NCI-H446 treated with DMSO at 0.1 percent for 48 hours (cell line): ENCODE measurements at places on chromosomes 12 and 14.

DNA sequence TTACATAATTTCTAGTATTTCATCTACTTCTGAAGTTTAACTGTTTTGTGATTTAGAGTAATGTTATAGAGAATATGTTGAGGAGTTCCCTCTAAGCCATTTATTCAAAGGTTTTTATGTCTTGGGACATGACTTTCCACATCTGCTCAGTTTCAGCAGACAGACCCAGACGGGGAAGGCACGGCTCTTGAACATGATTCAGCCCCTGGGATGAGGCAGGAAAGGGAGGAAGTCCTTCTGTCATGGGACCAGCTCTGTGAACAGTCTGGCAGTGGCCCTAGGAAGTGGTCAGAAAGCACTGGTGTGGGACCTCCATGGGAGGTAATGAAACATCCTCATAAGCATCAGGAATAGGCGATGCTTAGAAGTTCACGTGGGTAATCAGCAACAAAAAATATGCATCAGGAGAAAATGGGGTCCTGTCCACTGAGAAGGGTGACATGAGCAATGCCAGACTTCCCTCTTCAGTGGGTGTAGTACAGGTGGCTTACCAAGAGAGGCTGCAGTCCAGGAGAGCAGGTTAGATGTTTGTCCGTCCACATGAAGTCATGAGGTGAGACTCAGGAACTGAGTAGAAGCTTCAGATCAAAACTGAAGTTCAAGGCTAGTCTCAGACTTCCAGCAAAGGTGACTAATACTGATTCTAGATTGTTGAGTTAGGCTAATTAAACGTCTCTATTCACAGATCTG is 248.5 kb downstream of the IPO8 start:
- DNase-seq, result no peak

DNA sequence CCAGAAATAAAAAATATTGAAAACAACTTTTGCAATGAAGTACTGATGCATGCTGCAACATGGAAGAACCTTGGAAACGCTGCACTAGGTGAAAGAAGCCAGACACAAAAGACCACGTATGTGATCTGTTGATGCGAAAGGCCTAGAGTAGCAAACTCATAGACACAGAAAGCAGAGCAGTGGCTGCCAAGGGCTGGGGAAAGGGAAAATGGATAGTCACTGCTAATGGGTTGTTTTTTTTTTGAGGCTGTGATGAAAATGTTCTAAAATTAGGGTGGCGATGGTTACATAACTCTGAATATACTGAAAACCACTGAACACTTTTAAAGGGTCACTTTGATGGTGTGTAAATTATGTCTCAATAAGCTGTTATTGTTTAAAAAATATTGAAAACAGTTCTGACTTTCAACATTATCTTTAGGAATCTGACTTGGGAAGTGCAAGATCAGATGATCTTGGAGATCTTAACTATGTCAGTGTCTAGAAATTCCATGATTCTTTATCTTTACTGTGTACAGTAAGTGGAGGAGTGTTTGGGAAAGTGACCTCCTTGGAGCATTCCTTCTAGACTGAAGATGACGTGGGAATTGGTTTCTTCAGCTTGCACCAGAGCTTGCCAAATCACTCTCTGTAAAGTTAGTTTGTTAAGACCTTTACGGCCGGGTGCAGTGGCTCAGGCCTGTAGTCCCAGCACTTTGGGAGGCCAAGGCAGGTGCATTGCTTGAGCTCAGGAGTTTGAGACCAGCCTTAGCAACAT is 12.4 kb downstream of the MLXIP start:
- DNase-seq, result no peak

GRCh38 chr14:88572117-88572516 is 9.3 kb downstream of the ZC3H14 start:
- DNase-seq, result no peak

GRCh38 chr12:103998976-103999375 is 33.3 kb downstream of the TDG start:
- DNase-seq, result peak; percentile 45

- DNase-seq, result no peak
Observed at GRCh38 chr14:103312006-103312635, 21.9 kb upstream of the EIF5 start.

- no peak for DNase-seq
Observed at GRCh38 chr14:104933746-104934733, 9.4 kb downstream of the PLD4 start.

DNA sequence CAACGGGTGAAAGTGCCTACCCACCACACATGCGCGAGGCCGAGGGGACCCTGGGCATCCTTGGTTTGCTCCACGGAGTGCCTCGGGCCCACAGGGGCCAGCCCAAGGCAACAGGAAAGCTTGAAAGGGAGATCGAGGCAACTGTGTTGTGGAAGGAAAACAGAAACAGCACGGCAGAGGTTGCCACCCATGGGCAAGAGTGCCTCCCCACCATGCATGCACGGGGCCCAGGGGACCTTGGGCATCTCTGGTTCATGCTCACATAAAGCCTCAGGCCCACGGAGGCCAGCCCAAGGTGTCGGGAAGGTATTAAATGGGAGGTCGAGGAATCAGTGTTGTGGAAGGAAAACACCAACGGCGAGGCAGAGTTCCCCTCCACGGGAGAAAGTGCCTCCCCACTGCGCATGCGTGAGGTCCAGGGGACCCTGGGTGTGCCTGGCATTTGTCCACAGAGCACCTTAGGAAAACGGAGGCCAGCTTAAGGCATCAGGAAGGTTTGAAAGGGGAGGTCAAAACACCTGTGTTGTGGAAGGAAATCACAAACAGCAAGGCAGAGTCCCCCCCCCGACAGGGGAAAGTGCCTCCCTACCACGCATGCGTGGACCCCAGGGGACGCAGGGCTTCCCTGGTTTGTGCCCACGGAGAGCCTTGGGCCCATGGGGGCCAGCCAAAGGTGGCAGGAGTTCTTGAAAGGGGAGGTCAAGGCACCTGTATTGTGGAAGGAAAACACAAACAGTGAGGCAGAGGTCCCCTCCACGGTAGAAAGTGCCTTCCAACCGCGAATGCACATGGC is 367.3 kb downstream of the ALG10 start:
- DNase-seq, result no peak

DNA sequence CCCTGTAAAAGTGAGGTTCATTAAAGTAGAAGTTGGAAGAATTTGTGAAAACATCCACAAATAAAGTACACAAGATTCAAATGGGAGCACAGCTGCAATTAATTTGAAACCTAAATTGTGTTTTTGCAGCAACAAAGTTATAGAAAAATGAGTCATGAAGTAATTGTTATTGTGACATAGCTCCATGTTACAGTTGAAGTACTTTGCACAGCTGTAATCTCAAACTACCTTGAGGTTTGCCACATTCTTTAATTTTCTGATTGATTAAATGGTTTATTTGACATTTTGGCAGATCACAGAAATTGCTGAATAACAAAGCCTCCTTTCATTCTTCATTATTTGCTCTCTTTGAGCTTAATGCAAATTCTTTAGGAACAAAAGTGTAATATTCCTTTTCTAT is 111.3 kb downstream of the RMST start:
- no peak for DNase-seq

DNA sequence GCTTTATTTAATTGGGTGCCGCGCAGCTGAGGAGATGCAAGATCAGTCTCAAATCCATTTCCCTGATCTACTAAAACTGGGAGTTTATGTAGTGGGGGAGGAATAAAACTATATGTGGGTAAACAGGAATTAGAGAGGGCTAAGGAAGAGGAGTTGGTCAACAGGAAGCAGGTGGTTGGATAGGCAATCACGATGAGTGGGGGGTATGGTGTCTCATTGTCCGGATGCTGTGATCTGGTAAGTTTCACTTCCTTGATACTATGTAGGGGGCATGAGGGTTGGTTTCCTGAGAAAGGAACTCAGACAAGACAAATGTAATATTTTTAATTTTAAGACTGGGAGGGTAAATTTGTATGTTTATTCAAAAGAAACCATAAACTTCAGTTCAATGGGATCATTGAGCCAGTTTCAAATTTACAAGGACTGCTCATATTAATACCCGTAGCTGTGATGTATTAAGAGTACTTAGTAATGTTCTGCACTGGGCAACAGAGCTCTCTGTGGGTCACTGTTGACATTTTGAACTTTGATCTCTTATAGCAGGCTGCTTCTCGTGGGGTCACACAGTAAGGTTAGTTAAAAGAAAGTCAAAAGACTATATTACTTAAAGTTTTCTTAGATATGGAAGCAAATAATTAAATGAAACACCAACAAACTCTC is 786.2 kb upstream of the FBXO33 start:
- DNase-seq, result no peak

DNA sequence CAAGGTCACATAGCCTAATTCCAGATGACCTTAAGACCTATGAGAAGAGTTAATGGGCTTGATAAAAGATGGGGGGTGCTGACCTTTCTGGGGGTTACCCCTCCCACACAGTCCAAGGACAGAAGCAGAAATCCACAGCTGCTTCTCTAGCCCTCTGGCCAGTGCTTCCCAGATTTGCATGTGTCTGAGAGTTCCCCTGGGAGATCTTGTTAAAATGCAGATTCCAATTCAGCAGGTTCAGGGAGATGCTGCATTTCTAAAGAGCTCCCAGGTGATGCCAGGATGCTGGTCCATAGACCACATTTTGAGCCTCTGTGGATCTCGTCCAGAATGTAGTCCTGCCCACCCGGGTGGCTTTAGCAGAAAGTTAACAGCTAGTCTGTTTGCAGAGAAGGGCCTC is 82.1 kb downstream of the WSCD2 start:
- DNase-seq, result no peak

- no peak for DNase-seq
Observed at GRCh38 chr14:24941719-24942118, 108.2 kb downstream of the STXBP6 start.

DNA sequence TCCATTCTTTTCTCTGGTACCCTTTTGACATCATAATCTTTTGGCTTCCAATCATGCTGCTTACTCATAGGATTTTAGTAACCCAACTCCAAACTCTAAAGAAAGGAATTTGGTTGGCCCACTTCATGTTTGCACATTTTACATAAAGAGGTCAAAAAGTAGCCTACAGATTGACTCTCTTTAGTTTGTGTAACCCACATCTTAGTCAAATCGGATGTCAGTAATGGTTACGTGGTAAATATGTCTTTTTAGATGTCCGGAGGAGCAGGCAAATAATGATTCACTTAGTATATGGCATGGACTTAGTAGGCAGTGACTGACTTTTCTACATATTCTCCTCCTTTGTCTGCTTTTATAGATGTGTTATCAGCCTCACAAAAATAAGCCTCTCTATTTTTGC is 711.6 kb upstream of the FOXG1 start:
- no peak for DNase-seq

- DNase-seq, result no peak
Observed at GRCh38 chr12:32266756-32267155, 132.6 kb upstream of the FGD4 start.

DNA sequence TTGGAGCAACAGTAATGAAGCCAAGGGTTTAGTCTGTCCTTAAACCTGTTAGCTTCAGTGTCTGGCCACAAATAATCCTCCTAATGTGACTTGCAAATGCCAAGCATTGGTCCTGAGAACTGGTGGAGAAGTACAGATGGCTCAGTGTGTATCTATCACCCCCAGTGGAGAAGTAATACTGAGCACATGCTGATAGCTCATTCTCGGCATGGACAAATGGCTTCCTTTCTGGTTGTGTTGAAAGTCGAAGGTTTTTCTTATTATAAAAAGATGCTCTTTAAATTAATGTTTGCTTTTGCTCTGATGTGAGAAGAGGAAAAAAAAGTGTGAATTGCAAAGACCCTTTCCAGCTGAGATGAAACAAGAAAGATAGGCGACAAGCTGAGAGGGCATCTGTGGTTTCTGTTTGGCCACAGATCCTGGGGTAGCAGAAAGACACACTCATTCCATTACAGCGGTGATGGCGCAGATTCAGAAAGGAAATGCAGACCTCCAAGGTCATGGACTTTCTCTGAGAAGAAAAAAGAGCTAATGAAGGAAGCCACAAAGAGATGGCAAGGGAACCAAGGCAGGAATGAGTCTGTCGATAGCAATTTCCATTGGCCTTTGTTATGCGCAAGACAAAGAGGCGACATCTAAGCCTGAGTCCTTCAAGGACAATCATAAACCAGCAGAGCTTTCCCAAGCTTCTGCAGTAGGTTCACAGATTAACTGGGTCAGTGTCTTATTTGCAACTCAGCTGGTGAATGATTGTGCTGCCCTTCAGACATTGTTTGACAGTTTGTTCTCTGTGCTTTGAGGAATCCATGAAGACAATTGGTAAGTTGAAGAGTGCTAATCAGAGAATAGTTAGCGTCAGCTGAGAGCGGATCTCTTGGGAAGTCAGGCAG is 155.5 kb upstream of the RGS6 start:
- DNase-seq, result no peak

GRCh38 chr14:67446371-67447032 is 34.5 kb upstream of the PLEK2 start:
- peak; percentile 6 for DNase-seq

DNA sequence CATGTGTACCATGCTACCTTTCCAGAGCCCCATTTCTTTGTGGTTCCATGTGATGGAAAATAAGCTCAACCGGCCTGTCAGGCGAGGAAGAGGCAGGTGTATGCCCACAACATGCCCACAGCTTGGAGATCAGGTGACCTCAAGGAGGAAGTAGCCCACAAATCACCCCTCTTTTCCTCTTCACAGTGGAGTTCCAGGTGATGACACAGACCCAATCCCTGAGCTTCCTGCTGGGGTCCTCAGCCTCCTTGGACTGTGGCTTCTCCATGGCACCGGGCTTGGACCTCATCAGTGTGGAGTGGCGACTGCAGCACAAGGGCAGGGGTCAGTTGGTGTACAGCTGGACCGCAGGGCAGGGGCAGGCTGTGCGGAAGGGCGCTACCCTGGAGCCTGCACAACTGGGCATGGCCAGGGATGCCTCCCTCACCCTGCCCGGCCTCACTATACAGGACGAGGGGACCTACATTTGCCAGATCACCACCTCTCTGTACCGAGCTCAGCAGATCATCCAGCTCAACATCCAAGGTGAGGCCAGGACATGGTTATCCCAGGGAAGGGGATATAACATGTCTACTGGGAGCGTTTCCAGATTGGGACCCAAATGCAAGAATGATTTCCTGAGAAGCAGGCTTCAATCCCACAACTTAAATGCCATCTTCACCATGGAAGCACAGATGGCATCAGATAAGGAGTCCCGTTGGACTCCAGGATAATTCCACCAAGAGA is 5.5 kb downstream of the TAPBPL start:
- DNase-seq, result no peak

- DNase-seq, result no peak
Observed at GRCh38 chr12:124259154-124260066, 35.5 kb upstream of the RFLNA start.

- no peak for DNase-seq
Observed at GRCh38 chr12:62466018-62466593, 520 bp upstream of the MON2 start.

DNA sequence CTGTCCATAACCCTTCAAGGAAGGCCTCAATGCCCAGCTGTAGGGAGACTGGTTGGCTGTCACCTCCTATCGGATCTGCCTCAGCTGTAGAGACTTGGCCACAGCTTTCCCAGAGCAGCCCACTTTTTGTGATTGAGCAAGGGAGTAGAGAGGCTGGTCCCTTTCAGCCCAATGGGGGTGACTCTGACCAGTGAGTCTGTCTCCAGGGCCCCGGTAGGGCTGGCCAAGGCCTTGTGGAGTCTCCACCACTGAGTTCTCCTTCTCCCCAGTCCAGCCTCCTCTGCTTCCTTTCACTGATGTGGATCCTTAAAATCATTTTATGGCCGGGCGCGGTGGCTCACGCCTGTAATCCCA is 14.5 kb upstream of the HPD start:
- no peak for DNase-seq

GRCh38 chr14:55123101-55123500 is 6.0 kb upstream of the LGALS3 start:
- DNase-seq, result no peak
